ENCODE measurements at places on chromosomes 7 and 10. TPM values are rescaled to one million over a fixed set of nuclear protein-coding genes. Genes with fewer than 3 reads are reported as not detected.

DNA sequence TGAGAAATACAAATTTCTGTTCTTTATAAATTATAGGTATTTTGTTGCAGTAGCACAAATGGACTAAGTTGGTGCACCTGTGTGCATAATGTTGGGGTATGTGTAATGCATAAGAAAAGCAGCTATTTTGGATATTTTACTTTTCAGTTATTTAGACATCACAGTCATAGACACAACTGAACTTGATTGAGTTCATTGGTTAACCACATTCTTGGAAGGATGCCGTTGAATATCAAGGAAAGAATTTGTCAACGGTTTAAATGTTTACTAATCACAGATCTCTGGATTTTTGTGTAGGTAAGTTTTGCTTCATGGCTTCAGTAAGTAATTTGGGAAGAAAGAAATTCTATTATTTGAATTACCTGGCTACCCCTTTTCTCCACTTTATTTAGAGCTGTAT lies 4.1 kb downstream of the OTUD1 start:
- H3K27ac ChIP-seq = no peak overlapping the region
- DNase-seq = no peak
- no peak overlapping the region for H3K4me3 ChIP-seq
- no peaks in the 10 kb centered on the region for H3K27me3 ChIP-seq

DNA sequence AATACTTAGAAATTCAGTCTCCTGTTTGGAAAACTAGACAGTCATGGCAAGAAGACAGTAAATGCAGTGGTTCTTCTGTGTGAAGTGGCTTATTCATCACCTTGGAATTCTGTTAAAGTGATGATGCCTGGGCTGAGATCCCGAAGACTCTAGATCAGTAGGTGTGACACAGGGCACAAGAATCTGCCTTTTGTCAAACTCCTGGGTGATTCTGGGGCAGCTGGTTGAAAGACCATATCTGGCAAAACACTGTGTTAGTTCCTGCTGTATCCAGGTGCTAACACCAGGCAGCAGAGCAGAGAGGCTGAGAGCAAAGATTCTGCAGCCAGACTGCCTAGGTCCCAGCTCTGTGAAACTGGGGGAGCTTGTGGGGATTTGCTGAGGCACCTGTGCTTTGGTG lies 26.5 kb downstream of the MRC1 start:
- H3K27ac ChIP-seq = no peak overlapping the region
- no peak overlapping the region for H3K4me3 ChIP-seq
- no peaks in the 10 kb centered on the region for H3K36me3 ChIP-seq
- DNase-seq = no peak
- peaks cover 32% of the 10 kb centered on the region for H3K4me1 ChIP-seq

DNA sequence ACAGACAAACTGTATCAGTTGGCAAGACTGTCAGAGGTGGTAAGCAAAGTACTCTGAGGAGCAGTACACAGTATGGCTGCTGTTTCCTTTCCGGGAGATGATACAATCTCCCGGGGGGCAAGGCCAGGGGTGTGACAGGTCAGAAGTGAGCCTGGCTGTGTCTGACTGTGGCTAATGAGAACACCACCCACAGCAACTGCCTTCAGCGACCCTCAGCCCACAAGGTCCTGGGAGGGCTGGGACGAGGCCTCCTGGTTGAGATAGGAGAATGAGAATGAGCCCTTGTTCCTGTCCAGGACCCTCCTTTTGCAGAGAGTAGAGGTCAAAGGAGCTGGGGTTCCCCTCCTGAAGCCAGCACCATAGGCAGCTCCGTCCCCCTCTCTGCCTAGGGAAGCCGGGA lies 421.7 kb downstream of the TCERG1L start:
- H3K4me1 ChIP-seq = no peaks in the 10 kb centered on the region
- no peak for DNase-seq
- H3K27ac ChIP-seq = no peak overlapping the region
- H3K27me3 ChIP-seq = peaks cover 18% of the 10 kb centered on the region

- no peak overlapping the region for H3K4me3 ChIP-seq
- no peaks in the 10 kb centered on the region for H3K27me3 ChIP-seq
- H3K4me1 ChIP-seq = peaks cover 8% of the 10 kb centered on the region
Measured at GRCh38 chr7:12766416-12766815, 79.0 kb downstream of the ARL4A start.

Gene MOGAT3
- total RNA-seq = not detected

Measured in left lung (tissue), 14 donors.